Hindlimb muscle (tissue), 1 donor: ENCODE measurements at places on chromosomes 5 and 9.

GRCh38 chr5:11130131-11130530, 369.1 kb upstream of the DAP start:
- DNase-seq = no peak

- DNase-seq = peak; percentile 80
Measured at GRCh38 chr5:154190595-154191304, at the start of gene GALNT10. TSS of gene GALNT10 (plus strand) at chr5:154190733. CDS start at chr5:154190867, 134 bp downstream.

DNA sequence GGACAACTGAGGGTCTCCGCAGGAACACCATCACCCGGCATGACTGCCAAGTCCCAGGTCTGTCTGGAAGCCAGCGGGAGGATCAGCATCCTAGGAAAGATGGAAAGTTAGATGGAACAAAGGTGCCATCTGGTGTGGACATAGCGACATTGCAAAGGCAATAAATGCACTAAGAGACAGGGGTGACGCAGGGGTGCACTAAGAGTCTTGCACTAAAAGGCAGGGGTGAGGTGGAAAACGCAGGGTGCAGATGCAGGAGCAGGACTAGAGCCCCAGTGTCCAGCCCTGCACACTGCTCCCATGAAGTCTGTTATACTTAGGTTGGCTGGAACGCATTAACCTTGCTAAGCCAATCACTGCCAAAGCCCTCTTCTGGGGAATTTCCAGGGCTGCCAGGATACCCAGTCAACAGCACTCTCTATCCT, 15.5 kb downstream of the ATOX1 start:
- peak; percentile 69 for DNase-seq

GRCh38 chr5:53360811-53361210, 119.6 kb upstream of the FST start:
- DNase-seq = no peak

DNA sequence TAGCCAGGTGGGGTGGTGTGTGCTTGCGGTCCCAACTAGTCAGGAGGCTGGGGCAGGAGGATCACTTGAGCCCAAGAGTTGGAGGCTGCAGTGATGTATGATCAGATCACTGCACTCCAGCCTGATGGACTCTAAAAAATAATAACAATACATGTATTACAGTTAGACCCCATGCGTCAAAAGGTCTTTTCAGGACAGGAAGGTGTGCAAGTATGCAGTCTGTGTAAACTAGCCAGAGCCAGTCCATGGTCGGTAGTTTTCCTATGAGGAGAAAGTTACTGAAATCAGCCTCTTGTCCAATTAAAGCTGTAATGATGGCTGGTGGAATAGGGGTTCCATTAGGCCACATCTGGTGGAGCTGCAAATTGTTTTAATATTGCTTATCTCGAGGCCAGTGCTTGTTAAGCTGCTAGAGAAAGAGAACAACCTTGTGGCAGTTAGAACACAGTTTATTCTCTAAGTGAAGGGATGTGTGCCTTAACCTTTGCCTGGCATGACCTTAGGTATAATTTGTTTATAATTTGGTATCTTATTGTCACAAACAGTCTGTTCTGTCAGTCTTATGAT, 1.5 kb upstream of the STOM start:
- DNase-seq = no peak

DNA sequence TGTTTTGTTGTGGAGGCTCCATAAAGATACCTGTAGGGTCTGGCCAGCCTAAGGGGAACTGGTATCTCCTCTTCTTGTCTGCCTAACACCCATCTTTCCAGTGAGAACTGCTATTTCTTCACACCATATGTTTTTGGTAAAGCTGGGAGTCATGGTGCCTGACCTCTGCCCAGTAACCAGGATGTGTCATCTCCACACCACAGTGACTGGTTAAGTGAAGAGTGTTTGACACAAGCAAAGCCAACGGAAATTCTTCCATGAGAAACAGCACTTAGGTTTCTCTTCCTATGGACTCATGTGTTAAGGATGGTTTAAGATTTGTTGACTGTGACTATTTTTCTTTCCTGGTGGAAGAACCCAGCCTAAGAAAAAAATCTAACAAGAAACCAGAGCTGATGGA, 111.5 kb downstream of the HTR4 start:
- DNase-seq = no peak

DNA sequence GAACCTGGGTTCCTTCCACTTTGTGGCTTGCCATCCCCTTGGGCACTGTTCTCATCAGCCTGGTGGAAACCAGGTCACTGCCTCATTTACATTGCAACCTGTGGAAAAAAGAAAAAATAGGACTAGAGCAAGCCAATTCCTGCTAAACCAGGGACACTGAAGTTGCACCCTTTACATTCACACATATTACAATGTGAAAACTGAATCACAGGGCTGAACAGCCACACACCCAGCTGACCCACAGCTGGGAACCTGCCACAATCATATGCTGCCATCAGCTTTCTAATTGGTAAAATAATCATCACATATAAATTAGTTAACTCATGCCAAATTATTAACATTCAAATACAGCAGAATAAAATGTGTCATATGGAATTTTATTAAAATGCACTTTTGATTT, 94.5 kb downstream of the CDH6 start:
- no peak for DNase-seq

DNA sequence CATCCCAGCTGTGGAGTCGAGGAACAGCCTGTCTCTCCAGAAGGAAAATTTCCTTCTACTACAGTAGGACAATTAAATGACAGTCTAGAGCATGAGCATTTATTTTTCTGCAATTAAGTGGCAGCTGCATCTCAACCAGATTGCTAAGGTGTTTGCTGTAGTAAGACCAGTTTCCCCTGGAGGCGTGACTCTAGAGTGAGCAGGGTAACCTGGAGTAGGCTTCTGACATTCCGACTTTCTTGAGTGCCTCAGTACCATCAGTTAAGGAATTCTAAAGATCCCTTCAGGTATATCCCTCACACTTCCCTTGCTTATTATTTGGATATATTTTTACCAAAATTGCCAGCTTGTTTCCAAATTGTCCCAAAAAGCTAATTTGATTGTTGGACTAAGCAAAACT, 59.2 kb upstream of the IRX2 start:
- no peak for DNase-seq

GRCh38 chr9:31153250-31153840, 1231.1 kb upstream of the ACO1 start:
- DNase-seq = no peak

GRCh38 chr9:137311986-137312851, 10.1 kb upstream of the NRARP start:
- no peak for DNase-seq

DNA sequence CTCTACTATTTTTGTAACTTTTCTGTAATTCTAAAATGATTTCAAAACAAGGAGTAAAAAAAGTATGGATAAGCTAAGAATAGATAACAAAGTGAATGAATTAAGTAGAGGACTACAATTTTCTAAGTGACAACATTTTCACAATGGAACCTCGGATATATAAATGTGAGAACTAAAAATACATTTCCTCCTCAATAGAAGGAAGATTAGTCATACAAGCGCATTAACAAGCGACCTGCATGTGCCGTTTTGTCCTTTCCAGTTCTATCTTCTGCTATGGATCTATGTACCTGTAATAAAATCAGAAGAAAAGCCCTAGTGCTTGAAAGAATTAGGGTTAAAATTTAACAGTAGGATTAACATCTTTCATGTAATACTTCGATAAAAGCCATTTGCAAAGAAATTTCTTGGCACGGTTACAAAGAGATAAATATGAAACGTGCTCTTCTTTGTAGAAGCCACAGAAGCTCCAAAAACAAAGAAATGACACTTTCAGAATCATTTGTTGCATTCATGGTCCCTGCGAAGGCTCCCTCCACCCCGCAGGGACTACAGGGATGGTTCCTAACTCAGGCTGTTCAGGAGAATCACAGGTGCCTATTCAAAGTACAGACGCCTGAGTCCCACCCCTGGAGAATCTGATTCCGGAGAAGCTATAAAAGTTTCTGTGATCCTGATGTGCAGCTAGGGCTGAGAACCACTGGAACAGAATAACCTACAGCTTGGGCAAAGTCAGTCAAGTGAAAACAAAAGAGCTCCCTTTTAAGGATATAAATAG, 216.6 kb upstream of the EFNA5 start:
- no peak for DNase-seq

GRCh38 chr5:146956217-146956616, 77.7 kb upstream of the PPP2R2B start:
- DNase-seq = no peak

DNA sequence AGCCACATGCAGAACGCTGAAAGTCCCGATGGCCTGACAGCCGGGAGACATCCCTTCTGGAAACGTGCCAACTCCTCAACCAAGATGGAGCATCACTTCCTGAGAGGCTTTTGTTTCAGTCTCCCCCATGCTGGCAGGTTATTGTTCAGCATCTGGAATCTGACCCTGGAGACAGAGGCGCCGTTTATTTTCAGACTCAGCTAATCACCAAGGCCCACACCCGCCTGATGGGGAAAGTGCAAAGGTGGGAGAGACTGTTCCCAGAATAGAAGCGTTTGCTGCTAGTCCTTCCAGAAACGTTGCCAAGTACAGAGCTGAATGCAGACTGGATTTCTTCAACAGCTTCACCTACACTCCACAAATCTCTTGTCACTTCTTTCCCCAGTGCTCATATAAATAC, 41.8 kb upstream of the S1PR3 start:
- peak; percentile 21 for DNase-seq

DNA sequence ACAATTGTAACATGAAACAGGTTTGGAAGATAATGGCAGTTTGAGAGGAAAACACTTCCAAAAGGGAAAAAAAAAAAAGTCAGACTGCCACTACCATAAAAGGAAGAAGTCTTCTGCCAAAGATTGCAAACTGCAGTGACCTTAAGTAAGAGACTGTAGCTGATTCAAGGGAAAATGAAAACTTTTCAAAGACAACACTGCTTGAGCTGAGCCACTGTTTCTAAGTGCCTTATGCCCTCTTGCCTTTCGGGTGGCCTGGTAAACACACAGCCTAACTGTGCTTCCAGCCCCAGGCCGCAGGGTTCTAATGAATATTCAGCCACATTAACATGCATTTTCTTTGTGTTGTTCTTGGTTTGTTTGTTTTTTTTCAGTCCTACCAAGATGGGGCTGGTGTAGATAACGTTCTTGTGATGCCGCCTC, 354.6 kb downstream of the BNC2 start:
- peak; percentile 54 for DNase-seq

- no peak for DNase-seq
Measured at GRCh38 chr5:21049901-21050300, 1061.9 kb upstream of the CDH18 start.

GRCh38 chr9:37972351-37972848, 68.5 kb upstream of the SLC25A51 start:
- DNase-seq = no peak

GRCh38 chr9:88043647-88044046, 69.3 kb upstream of the CDK20 start:
- no peak for DNase-seq

- no peak for DNase-seq
Measured at GRCh38 chr9:98724810-98725530, 16.2 kb upstream of the GABBR2 start.

DNA sequence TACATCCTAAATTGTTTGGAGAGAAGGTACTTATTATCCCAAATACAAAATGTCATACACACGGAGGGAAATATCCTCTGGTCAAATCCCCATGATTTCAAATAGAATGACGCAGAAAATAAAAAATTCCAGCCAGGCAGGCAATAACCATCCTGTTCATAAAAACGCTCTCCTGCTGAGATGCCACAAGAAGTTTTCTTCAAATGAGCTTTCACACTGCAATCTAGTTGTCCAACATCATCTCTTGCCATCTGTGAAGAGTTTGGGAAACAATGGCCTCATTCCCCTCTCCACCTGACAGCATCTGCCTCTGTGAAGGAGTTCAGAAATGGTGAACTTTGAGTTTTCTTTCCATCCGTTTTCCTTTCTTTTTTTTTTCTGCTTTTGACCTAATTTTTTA, 83.3 kb upstream of the SLC30A5 start:
- no peak for DNase-seq

- peak; percentile 71 for DNase-seq
Measured at GRCh38 chr9:127183814-127184582, 61.6 kb upstream of the ANGPTL2 start.

DNA sequence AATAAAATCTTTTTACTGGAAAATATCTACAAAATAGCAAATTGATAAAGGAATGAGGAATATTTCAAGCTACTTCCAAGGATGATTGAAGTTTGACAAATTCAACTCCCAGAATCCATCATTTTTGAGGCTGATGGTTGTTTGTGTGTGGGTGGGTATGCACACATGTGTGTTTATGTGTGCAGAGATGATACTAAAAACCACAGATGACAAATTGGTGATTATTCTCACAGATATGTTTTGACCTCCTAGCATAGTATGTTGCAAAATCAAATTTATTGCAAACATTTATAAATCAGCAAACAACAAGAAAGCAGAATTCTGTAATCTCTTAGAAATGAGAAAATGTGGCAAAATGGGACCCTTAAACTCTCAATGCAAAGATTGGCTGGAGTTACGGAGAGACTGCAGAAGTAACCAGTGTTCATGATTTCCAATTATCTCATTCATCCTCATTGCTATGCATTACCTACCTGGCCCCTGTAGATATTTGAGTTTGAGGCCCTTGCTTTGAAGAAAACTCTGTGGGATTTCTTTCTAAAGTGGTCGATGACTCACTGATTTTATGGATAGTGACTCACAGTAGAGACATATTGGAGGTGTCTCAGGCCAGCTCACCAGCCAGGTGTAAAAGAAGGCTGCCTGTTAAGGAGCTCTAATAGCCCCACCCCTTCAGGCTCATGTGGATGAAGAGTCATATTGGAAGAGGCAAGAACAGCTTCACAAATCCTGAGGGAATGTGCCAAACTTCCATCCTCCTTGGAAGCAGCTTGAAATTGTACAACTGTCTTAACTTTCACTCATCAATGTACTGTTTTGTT, 44.6 kb upstream of the TMC1 start:
- DNase-seq = no peak

DNA sequence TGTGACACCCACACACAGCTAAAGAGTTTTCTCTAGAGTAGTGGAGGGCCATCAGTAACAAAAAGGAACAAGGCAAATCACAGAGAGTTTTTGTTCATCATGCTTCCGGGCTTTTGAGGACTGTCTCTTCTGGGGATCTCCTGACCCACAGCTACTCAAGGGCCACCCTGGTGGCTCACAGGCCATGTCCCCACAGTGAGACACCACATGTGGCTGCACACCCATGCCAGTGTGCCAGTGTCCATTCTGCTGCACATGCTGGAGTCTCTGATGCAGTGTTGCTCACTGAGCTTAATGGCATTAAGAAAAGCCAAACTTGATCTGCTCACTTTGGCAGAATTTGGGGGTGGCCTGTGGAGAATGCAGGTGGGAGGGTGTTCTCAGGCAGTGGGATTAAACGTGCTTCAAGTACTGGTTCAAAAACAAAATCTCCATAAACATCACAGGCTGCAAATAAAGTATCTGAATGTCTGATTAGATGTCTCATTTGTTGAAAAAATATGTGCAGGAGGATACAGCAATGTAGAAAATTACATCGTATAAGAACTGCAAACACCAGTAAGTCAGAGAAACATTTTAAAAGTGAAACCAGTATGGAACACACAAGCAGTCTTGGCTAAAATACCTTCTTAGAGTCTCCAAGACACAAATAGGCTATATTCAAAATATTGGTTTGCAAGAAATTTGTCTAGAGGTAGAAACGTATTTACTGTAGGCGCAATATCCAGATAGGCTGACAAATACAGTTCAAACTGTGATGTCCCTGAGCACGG, 11.0 kb downstream of the FREM1 start:
- DNase-seq = no peak

GRCh38 chr9:33619666-33620404, 95.8 kb downstream of the ANKRD18B start:
- DNase-seq = peak; percentile 28
